Right lung (tissue), 10 donors: ENCODE measurements at places on chromosomes 7 and 10. TPM values are rescaled to one million over a fixed set of nuclear protein-coding genes. Genes with fewer than 3 reads are reported as not detected.
A peak's percentile ranks its signal among the peaks of the same experiment; 100 is the strongest.

STEAP1 gene
- 1.4 TPM for polyA plus RNA-seq

- no peak for DNase-seq
Measured at GRCh38 chr10:126384269-126384873, 3.9 kb downstream of the ADAM12 start.

- DNase-seq = no peak
Measured at GRCh38 chr7:34309116-34309515, 348.9 kb upstream of the NPSR1 start.

- no peak for DNase-seq
Measured at GRCh38 chr10:124677293-124677699, 66.9 kb downstream of the FAM53B start.

DNA sequence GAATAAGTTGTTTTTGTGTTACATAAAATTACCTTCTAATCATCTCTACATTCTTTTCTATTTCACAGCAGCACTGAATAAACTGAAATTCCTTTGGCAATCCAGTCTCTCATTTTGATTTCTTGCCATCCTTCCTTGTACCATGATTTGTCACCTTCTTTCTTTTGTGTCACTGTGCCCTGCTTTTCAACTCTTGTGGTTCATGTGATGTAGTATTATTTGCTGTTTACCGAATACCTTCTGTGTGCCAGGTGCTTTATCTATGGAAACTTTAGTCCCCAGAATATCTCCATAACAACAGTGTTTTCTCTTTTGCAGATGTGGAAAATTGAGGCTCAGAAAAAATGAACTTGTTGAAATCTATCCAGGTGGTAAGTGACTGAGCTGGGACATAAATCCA lies 220.3 kb downstream of the STK31 start:
- DNase-seq = no peak

- DNase-seq = peak; percentile 99
Measured at GRCh38 chr7:4744391-4745264, 30.8 kb upstream of the AP5Z1 start.

- peak; percentile 13 for DNase-seq
Measured at GRCh38 chr10:24034571-24034970, 174.4 kb upstream of the KIAA1217 start.

- DNase-seq = no peak
Measured at GRCh38 chr10:49540056-49540797, 1.3 kb upstream of the ERCC6 start.

DNA sequence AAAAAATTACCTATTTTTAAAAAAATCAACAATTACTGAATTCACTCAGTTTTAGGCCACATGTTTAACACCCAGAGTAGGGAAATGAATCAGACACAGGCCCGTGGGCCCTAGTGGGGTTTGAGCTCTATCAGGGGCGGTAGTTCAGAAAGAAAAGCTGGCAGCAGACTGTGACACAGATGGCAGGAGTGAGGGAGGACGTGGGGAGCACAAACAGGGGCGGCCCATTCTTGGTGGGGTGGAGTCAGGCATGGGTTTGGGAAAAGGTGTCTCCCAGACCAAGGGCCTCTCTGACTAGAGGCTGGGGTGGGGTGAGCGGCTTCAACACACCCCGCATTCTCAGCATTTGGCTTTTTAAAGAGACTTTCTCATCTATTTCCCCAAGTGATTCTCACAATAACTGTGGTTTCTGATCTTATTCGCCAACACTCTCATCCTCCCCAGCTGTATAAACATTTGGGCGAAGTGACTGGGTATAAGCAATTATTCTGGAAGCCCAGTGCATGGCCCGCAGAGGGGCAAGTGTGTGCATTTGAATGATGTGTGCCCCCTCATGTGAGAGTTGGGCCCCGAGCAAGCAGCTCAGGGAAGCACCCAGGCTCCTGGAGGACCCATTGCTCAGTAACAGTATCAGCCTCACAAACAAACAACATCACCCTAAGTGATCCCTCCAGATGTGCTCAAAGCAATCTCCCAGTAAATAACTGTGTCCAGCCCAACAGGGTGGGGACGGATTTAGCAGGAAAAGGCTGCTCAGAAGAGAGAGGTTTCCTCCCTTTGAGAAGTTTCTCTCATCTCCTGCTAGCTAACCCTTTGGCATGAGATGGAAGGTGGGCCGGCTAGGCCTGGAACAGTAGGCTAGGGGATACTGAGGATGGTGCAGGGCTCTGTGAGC lies 437.6 kb upstream of the ZMIZ1 start:
- no peak for DNase-seq

DNA sequence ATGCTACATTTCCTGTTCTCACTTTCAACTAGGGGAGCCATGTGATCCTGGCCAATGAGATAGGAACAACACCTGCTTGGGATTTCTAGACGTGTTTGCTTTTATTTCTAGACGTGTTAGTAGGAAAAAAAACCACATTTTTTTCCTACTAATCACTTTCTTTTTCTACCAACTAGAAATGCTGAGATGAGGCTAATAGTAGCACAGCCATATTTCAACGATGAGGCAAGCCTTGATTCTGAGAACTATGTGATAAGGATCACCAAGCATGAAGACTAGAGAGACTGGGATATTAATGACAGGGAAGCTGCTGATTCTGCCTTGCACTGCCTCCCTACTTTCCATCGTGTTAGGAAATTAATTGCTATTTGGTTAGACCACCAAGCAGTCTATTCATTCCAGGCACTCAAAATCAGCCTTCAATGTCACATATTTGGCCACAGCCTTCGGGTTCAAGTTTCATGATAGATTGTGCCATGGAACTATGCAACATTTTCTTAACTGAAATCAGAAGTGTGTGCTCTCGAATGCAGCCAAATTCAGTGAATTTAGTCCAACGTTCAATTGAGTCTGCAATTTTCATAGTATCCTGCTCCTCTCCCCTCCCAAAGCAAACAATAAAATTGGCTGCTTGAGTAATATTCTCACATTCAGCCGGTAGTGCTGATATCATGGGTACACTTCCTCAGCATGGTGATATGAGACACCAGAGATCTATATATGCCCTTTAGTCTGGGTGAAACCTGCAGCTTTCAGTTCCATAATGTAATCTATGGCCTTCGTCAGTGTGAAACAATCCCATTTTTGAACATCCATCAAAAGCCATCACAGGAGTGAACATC lies 98.1 kb downstream of the GPR37 start:
- no peak for DNase-seq

- no peak for DNase-seq
Measured at GRCh38 chr10:72719941-72720592, 28.1 kb downstream of the MCU start.

GRCh38 chr10:18659819-18660535 lies 746 bp downstream of the ARL5B start:
- no peak for DNase-seq

- no peak for DNase-seq
Measured at GRCh38 chr7:3548815-3549214, 247.8 kb downstream of the SDK1 start.

GRCh38 chr10:85661123-85661522 lies 705.5 kb downstream of the GRID1 start:
- DNase-seq = no peak

- DNase-seq = no peak
Measured at GRCh38 chr10:28135258-28135657, 136.4 kb upstream of the ODAD2 start.

GRCh38 chr7:40470091-40470592 lies 335.3 kb downstream of the SUGCT start:
- no peak for DNase-seq

- no peak for DNase-seq
Measured at GRCh38 chr10:79947083-79947415, 1.9 kb downstream of the SFTPD start.

DNA sequence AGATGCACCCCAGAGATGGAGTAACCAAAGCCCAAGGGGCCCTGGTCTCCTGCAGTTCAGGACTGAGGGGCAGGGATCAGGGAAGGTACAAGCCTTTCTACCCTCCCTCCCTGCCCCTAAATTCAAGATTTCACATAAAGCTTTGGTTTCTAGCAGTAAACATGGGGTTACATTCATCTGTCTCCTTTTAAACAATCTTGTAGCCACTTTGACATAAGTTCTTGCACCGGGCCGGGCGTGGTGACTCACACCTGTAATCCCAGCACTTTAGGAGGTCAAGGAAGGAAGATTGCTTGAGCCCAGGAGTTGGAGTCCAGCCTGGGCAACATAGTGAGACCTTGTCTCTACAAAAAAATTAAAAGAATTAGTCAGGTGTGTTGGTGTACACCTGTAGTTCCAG lies 4.0 kb upstream of the ACTR3C start:
- DNase-seq = no peak
